ENCODE measurements at places on chromosomes 1 and 21.
A peak's percentile ranks its signal among the peaks of the same experiment; 100 is the strongest.

GRCh38 chr21:32653326-32653901 is 41.2 kb upstream of the CFAP298 start:
- DNase-seq: peak; percentile 19

GRCh38 chr1:118290571-118290970 is 105.5 kb upstream of the SPAG17 start:
- DNase-seq: no peak

- DNase-seq: no peak
Observed at GRCh38 chr1:208233978-208234377, 10.2 kb downstream of the PLXNA2 start.

DNA sequence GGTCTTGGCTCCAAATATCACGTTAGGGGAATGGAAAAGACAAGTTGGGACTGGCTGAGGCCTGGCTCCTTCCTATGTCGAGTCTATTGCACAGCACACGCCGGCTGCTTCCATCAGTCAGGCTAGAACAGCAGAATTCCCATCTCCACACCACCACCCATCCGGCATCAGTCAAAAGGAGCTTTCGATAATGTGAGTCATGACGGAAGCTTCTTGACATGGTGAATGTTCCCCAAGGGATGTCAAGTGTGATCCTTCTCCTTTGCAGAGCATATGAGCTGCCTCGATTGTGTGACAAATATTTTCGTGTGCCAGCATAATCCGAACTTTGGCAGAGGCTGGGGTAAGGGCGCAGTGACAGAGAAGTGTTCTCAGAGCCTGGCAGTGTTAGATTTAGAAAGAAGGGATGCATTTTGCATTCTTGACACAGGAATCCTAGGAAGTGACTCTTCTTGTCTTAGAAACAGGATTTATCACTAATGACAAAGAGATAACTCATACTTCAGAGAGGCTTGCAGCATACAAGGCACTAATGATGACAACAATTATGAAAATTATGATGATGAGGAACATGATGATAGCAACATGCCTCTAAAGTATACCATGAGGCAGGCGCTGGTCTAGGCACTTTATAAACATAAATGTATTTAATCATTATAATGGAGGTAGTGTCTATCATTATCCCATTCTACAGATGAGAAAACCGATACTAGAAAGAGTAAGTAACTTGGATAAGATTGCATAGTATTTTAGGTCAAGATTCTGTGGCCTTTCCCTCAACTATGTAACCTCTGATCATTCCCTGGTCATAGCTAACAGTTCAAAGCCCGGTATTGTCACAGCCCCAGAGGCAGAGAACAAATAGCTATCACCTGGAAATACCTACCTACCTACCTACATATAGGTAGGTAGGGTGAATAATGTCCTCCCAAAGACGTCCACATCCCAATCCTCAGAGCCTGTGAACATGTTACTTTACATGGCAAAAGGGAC is 135.0 kb downstream of the KCNJ6 start:
- DNase-seq: no peak

DNA sequence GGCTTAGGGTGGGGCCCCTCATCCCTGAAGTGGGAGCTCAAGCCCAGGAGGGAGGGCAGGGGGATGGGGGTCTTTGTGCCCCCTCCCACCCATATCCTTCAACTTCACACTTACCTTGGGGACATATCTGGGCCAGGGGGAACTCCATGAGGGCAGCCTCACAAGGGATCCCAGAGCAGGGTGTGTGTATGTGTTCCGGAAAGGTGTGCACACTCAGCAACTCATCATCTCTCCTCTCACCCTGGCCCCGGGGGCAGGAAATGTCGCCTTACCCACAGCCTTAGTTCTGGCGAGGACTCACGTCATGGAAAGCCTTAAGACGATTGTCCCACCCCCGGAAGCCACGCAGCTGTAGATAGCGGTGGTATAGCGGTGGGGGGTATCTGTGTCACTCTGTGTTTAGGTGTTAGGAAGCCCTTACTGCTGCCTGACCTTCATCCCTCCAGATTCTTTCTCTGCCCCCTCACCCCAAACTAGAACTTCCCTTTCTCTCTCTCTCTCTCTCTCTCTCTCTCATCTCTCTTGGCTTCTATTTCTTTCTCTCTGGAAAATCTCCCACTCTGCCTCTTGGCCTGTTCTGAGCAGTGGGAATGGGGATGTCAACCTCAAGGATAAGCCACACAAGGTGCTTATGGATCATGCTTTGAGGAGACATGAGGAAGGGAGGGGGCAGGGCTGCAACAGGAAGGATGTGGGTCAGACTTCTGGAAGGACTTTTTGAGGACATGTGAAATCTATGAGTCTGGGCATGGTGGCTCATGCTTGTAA is at the start of gene SH2D2A:
SH2D2A (minus strand) TSS at position 288 of the 768 bp plus-strand sequence; CDS start at position 148, 140 bp downstream.
- DNase-seq: peak; percentile 94

- no peak for DNase-seq
Observed at GRCh38 chr1:168907053-168907452, 178.0 kb upstream of the DPT start.

- DNase-seq: no peak
Observed at GRCh38 chr1:194233069-194233468, 1046.7 kb upstream of the B3GALT2 start.

DNA sequence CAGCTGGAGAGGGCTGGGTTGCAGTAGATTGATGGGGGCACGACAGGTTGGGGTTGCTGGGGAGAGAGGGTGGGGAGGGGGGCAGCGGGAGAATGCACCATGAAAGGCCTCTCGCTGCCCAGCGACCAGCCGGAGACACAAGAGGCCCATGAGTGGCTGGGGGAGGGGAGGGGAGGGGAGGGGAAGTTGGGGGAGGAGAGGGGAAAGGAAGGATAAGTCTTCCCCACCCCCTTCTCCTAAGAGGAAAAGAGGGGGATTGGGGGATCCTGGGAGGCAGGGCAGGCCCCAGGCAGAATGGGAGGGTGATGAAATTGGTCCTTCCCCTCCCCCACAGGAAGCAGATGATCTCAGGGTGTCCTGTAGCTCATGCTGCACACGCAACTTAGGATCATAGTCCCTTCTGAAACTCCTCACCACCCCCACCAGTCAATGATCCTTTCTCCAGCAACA is 45.7 kb downstream of the PAX7 start:
- no peak for DNase-seq

GRCh38 chr1:218711884-218712674 is 366.9 kb downstream of the TGFB2 start:
- DNase-seq: no peak

GRCh38 chr1:219988387-219988786 is 57.9 kb downstream of the EPRS1 start:
- no peak for DNase-seq

DNA sequence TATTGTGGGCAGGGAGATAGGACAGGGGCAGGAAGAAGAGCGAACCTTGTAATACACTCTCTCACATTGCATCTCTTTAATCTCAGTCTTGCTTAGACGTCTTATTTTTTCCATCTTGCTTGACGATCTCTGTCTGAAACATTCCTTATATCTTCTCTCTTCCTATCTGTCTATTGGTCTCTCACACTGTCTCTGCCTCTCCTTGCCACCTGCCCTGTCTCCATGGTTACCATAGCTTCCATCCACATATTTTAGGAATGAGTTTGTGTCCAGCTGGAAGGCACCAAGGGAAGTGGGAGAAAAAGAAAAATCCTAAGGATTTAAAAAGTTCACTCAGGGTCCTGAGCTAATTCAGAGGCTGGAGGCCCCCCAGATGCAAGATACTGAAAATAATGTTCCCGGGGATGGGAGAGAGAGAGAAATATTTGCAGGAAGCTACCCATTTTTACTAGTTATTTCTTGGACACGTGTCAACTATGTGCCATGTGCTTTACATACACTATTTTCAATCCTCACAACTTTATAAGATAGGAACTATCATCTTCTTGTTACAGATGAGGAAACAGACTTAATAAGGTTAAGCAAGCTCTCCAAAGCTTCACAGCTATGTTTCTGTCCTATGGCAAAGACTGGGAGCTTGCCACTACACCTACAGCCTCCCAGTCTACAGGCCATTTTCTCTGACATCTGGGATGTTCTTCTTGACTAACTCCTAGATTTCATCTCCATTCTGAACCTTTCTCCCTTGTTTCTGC is 933 bp downstream of the ANKRD34A start:
- no peak for DNase-seq

- no peak for DNase-seq
Observed at GRCh38 chr1:80731241-80731894, 1069.4 kb upstream of the ADGRL2 start.

GRCh38 chr1:85560305-85560704 is 20.3 kb upstream of the CCN1 start:
- no peak for DNase-seq

DNA sequence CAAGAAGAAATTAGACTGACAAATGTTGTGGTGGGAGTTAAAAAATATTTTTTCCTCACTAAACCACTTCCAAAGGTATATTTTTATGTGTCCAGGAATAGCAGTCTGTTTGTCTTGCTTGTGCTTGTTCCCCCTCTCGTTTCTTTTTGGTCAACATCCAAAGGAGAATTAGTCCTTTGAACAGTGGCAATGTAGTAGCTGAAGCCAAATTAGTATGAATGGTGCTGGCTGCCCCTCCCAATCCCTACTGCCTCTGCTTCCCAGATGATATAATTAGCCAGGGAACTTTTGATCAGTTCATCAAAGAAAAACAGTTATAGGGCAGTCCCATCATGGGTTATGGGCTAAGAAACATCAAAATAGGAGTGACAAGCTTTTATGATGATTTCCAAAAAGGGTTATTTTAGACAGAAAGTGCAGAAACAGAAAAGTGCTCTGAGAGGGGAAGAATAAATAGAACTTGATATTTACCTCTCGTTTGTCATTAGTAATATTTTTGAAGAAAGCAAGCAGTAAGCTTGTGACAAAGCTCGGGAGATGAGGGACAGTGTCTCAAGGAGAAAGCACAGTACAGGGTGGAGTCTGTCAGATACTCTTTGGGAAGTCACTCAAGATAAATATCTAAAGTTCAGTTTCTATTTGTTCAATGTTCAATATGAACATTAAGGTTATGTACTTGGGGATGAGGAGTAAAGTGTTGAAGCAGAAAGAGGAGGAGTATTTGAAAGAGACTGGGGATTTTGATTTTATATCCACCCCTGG is 239.1 kb downstream of the HLX start:
- DNase-seq: no peak

DNA sequence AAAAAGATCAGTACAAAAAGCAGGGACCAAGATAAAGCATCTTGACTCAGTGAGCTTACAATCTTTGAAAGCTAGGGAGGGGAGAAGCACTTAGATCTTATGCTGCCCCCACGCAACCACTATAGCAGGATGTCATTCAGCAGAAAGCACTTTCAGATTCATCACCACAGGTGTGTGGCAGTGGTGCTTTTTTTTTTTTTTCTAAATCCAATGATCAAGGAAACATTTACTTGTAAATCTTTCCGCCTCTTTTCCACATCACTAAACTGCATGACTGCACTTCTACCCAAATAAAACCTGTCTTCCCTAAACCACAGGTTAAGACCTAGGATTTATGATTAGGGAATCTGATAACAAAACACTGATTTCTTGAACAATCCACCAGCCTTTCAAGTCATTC is 154.8 kb downstream of the SLC45A1 start:
- DNase-seq: peak; percentile 31

GRCh38 chr1:156149374-156150332 is 3.7 kb upstream of the SEMA4A start:
- DNase-seq: no peak

DNA sequence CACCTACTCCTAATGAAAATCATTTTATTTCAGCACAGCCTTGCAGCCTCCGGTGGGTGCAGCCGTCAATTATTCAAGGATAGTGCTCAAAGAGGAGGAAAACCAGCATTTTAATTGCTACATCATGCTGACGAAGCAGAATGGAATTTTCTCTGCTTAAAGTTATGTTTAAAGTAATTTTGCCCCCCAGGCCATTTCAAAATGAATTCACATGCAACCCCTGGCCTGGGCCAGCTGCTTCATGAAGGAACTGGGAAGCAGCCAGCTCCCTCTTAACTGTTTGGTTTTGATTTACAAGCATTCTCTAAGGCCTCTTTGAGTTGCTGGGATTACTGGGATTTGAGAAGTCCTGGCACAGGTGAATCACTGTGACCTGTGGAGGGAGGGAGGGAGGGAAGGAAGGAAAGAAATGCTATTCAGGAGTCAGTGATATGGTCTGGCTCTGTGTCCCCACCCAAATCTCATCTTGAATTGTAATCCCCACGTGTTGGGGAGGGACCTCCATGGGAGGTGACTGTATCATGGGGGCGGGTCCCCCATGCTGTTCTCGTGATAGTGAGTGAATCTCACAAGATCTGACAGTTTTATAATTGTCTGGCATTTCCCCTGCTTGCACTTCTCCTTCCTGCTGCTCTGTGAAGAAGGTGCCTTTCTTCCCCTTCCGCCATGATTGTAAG is 66.0 kb downstream of the PGBD5 start:
- DNase-seq: no peak

GRCh38 chr1:161066694-161067093 is 3.0 kb downstream of the ARHGAP30 start:
- peak; percentile 39 for DNase-seq

GRCh38 chr1:167463080-167463479 is 55.2 kb downstream of the CD247 start:
- DNase-seq: no peak

GRCh38 chr1:109371341-109371739 is 26.4 kb downstream of the SORT1 start:
- no peak for DNase-seq

GRCh38 chr1:19802269-19802668 is 2.6 kb upstream of the TMCO4 start:
- DNase-seq: no peak

GRCh38 chr1:226424221-226425003 is 16.5 kb upstream of the PARP1 start:
- peak; percentile 48 for DNase-seq

GRCh38 chr1:67997746-67998145 is 52.7 kb downstream of the DIRAS3 start:
- no peak for DNase-seq

- no peak for DNase-seq
Observed at GRCh38 chr1:213103377-213104306, 52.6 kb downstream of the RPS6KC1 start.

Measured in CD4-positive, alpha-beta T cell treated with Interleukin-4 for 4 hours (primary cell).